ENCODE measurements at places on chromosomes 12 and 14.

- no peak for DNase-seq
These were observed 99.5 kb downstream of the NUAK1 start for GRCh38 chr12:106039242-106039641.

DNA sequence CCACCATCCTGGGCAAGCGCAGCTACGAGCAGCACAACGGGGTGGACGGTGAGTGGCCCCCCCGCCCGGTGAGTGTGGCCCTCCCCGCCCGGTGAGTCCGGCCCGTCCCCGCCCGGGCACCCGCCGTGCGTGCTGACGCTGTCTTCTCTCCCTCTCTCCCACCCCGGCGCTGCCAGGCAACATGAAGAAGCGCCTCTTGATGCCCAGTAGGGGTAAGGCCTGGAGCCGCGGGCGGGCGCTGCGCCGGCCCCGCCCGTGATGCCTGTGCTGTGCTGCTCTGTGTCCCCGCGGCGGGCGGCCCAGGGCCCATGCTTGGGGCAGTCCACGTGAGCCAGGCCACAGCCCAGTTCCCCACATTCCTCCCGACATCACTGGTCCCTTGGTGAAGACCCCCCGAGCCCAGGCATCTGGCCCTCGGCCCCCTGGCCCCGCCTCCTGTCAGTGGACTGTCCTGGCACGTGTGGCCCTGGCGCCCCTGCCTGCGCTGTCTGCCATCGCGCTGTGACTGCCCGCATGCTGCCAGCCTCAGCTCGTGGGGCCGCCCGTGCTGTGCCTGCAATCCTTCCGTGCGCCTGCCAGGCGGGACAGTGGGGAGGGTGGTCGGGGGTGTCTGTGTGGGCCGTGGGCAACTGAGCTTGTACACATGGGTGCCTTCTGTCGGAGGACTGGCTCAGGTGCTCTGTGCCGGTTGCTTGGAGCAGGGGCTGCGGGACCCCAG, 7.9 kb upstream of the CRIP2 start:
- DNase-seq: no peak

GRCh38 chr12:10155966-10156365, 16.0 kb downstream of the OLR1 start:
- no peak for DNase-seq

GRCh38 chr12:75798136-75798926, 233.2 kb downstream of the PHLDA1 start:
- no peak for DNase-seq

DNA sequence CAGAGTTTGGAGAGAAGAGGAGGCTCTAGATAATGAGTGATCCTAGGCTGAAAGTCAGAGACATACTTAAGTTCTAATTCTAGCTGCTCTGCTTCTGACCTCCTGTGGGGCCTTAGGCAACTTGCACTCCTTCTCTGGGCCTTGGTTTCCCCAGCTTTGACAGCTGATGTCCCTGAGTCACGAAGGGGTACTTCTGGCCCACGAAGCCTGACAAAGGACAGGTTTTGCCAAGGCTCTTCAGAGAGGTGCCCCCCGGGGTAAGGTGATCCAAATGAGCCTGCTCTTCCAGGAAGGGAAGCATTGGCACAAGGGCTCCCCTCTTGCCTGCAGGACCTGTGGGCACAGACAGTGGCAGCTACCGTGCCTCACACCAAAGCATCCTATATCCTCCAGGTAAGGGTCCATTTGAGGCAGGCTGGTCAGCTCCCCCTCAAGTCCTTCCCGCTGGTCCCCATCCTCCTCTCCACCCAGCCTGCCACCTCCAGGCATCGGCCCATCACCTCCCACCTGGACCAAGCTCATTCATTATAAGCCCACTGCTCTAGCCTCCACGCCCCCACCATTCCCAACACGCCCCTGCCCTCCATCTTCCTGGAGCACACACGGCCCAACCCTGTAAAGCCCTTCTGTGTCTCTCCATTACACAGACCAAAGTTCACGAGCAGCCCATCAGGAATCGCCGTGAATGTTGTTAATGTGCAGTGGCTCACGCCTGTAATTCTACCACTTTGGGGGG, 1.9 kb upstream of the PPP1R13B start:
- no peak for DNase-seq

DNA sequence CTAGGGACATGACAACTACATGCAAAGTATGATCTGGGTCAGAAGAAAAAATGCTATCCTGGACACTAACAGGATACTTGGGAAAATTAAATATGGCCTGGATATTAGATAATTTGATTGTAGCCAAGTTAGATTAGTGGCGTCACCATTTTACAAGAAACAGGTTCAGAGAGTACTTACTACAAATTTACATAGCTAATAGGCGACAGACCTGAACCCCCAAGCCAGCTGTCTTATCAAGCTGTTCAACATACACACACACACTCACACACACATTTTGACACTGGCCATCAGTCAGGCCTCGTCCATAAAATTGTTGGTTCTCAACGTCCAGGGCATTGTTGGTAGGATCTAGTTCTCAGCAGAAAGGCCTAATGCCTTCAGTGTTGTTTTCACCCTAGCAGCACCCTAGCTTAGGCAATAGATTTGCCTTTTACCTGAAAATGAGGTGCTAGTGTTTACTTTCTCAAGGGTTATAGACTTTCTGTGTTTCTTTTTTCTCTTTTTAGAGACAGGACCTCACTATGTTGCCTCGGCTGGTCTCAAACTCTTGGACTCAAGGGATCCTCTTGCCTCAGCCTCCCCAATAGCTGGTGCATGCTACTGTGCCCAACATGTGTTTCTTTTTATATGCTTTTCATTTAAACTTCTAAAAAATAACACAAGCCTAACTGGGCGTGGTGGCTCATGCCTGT, 3.3 kb upstream of the C14orf93 start:
- DNase-seq: no peak

DNA sequence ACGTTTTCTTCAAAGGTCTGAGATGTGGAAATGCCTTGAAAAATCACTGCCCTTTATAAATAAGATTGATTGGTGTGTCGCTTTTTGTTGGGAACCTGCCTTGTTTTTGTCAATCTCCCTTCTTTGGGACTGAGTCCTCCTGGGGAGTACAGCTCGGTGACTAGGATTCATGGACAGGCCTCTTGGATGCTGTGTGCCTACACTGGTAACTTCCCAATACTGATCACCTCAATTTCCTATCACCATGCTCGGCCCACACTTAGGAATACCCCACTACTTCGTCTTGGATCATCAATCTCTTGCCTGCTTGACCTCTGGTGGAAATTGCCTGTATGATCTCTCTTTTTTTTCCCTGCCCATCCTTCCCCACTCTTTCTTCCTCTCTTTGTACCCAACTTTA, 34.2 kb downstream of the NTN4 start:
- no peak for DNase-seq

DNA sequence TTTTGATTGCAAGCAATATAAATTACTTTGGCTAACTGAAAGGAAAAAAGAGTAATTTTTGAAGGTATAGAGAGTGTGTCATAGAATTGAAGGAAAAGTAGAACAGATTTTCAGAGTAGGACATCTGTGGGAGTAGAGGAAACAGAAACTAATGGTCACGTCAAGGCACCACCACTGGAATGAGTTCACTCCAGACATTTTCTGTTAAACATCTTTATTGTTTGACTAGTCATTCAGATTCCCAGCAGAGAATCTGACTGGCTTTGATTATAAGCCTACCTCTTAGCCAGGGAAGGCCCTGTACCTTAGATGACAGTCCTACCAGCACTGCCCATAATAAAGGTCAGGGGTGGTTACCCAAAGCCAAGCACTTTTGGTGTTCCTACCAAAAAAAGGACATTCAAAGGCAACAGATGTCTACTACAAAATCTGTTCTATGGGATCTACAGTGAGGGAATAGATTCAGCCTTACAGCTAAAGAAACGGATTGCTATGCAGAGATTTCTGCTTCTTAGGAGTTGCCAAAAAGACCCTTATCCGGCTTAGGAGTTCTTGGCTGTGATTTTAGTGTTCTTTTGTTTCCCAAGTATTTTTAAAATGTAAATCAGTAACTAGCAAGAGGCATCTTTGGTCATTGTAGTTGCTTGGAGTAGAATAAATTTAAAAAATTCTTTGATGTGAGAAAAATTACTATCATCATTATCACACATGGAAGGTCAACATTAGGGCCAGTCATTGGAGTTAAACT, 410.8 kb downstream of the RAD51B start:
- DNase-seq: no peak

DNA sequence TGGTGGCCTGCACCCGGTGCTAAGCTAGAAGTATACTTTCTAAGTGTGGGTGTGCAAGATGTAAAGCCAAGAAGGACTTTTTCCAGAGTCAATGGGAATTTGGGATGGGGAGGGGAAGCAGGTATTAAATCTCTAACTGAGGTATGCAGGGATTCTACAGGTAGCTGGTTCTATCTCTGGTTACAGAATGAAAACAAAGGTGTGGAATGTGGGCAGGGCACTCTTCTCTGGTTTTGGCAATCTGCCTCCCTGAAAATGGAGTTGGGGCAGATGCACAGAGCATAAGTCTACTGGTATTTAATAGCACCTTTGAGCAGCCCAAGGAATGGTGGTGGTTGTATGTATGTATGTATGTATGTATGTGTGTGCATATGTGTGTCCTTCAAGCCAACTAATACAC, 66.7 kb upstream of the PPP1R12A start:
- no peak for DNase-seq

DNA sequence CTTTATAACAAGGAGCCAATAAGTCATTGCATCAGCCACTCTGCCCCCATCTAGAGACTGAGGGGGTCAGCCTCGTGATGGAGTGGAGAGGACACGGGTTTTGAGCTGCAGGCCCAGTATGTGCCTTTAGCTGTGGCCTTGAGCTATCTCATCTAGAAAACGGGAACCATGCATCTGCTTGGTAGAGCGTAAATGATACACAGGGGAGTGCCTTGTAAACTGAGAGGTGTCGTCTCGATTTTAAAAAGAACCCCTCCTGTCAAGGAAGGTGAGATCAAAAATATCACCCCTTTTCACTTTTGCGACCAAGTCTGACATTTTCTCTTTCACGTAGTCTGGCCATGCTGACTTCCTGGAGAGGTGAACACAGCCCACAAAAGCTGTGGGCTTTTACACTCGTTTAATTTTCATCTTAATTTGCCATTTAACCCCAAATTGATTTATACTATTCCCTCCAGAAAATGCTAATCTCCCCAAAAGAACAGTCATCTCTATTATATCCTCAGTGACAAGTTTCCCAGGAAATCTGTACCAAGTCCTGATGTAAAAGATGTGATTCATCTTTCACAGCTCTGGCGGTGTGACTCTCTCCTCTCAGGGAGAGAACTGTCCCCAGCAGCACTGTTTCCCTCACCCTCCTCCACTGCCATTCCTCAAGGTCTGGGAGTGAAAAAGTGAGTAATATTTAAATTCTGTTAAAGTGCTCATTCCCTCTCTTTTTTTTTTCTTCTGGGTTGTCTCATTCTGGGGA, 30.6 kb downstream of the VCPKMT start:
- peak; percentile 26 for DNase-seq

GRCh38 chr12:102249079-102249841, 51.6 kb upstream of the PMCH start:
- peak; percentile 37 for DNase-seq

- DNase-seq: no peak
These were observed 29.4 kb downstream of the SYNE3 start for GRCh38 chr14:95486875-95487668.

DNA sequence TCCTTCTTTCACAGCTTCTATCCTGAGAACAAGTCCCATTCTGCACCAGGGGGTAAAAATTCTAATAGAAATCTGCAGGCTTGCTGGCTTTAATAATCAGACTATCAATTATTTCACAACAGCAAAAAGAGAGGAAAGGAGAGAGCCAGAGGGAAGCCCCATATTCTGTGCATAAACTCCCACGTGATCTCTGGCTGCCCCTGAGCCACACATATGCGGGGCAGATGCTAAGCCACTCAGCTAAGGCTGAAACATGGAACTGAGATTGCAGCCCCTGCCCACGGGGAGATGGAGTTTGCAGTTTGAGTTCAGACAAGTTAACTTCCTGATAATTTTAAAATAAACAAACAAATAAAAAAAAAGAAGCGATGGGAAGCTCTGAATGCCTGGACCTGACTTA, 254.4 kb upstream of the CCDC196 start:
- no peak for DNase-seq

DNA sequence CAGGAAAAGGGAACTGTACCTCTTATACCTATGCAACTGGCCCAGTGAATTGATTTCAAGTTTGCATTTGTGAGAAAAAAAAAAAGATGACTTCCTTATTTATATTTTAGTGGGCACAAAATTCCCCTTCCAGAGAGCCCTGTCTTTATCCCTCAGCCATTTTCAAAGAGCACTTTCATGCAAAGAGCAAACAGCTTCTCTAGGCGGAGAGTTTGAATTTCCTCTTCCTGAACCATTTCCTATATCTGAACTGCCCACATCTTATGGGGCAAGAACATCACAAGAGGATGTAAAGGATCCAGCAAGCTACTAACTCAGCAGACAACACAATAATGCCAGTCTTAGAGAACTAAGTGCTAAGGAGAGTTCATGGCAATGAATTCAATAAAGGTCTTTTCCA, 22.3 kb upstream of the PLXNC1 start:
- DNase-seq: no peak

DNA sequence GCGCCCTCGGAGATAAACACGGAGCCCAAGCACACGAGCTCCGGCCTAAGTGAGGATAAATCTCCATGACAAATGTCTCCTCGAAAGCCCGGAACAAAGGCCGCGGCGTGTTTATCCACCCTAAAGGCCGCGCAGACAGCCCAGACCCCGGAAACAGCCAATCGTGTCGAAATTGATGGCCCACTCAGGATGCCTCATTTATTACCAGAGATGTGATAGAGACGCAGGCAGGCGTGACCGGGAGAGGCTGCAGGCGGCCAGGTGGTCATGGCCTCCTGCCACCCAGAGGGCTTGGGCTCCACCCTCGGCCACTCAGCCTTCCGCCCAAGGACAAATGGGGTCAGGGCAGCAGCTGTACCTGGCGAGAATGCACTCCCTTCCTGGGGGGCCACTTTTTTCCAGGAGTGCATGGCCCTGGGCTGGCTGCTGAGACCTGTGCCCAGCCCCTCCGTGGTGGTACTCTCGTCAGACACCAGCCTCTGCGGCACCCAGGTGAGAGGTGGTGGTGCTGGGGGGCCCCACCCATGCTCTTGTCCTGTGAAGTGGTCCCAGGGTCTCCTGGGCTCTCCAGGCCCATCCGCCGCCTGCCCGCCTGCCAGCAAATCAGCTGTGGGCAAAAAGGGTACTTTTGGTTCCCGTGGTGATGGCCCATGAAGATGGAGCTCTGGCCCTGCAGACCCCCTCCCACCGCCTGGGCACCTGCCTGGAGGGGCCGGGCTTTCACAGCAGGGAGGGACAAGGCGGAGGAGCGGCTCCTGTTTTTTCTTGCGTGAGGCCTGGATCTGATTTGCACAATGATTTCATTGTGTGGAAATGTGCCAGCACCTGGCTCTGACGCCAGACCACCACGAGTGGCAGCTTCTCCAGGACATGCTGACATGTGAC, 211.5 kb upstream of the C14orf180 start:
- no peak for DNase-seq

DNA sequence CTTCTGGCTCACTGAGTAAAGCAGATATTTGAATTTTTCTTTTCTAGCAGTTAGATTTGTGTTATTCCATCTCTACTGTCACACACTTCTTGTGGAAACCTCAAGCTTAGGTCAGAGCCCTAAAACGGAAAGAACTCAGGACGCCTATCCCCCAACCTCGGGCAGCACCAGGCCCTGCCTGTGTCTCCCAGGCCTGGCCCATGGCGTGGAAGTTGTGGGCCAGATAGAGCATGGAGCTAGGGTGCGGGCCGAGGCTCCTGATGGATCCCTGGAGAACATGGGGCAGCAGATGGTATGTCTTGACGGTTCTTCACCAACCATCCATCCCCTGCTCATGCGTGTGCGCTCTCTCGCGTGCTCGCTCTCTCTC, 20.6 kb downstream of the P2RX4 start:
- DNase-seq: no peak

GRCh38 chr14:52402812-52403526, 88.9 kb downstream of the PTGER2 start:
- peak; percentile 58 for DNase-seq

GRCh38 chr12:99767809-99768208, 120.3 kb downstream of the GARIN6 start:
- peak; percentile 10 for DNase-seq
